ENCODE measurements at places on chromosomes 1 and 21.

GRCh38 chr1:31753707-31754349 lies 10.3 kb downstream of the ADGRB2 start:
- DNase-seq, result peak; percentile 28

- DNase-seq, result no peak
Observed at GRCh38 chr1:38718031-38718430, 141.5 kb downstream of the RRAGC start.

- no peak for DNase-seq
Observed at GRCh38 chr1:243287652-243288051, 31.8 kb downstream of the SDCCAG8 start.

DNA sequence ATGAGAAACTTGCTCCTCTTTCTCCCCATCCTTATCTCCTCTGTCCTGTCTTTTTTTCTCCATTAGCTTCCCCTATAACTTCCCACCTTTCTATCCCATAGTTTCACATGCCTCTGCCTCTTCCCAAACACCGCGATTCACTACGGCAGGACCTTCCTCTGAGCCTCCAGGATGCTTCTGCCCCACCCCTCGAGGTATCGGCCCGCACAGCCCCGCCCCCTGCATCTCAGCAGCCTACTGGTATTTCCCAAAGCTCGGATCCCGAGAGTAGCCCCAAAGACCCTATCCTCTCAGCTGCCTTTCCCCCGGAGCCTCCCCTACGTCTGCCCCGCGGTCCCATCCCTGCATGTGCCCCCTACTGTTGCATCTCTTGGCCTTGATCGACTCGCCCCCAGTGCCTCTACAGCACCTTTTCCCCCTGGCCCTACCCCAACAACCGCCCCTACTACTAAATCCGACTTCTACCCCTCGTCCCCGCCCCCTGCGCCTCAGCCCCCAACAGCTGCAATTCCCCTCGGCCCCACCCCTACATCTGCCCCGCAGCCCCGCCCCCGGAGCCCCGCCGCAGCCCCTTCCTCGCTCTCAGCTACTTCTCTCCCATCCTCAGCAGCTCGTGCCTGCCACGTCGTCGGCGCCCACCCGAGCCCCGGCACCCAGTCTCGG lies 512 bp downstream of the PIAS3 start:
- DNase-seq, result peak; percentile 25

GRCh38 chr1:69747207-69747606 lies 179.5 kb downstream of the LRRC7 start:
- DNase-seq, result no peak

DNA sequence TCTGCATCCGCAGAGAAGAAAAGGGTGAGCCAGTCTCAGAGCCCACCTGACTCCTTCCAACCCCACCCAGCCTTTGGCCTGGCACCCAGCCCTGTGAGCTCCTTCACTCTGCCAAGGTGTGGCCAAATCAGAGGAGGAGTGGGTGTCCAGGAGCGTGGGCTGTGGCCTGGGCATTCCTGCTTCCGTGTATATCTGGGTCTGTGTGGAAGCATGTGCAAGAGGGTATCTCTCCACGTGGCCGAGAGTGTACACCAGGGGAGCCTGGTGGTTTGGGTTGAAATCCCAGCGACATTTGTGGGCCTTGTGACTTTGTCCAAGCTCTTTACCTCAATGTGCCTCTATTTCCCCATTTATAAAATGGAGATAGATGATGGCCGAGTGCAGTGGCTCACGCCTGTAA lies 29.8 kb downstream of the CDCP2 start:
- DNase-seq, result no peak

DNA sequence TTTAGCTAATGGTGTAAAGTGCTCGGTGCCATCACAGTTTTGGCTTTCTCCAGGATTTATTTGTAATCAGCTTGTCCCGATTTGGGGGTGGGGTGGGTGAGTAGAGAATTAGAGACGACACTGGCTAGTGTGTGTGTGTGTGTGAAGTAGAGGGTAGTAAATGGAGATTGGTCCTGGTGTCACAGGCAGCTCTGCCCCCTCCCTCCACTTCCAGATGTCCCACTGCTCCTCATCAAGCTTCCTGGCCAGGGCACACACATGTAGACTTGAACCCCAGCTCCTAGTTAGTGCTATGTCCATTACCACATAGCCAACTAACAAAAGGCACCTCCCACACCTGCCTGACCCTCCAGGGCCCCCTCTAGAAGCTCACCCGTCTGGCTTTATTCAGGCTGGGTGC lies 3.2 kb downstream of the TRNP1 start:
- no peak for DNase-seq

DNA sequence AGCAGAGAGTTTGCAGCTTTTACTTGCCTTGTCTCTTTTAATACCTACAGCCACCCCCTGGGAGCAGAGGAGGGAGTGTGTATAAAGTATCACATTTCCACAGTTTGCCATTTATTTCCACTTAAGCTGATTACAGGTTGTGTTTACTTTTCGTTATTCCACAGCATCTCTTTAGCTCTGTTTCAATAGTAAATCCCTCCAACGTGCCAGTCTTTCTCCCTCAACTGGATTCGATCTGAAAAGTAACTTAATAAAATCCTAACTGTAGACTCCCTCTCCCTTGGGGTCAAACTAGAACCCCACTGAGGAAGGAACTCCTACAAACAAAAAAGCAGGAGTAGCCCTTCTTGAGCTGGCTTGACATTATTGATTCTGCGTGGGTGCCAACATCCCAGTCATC lies 3.1 kb upstream of the FCGR2A start:
- no peak for DNase-seq

DNA sequence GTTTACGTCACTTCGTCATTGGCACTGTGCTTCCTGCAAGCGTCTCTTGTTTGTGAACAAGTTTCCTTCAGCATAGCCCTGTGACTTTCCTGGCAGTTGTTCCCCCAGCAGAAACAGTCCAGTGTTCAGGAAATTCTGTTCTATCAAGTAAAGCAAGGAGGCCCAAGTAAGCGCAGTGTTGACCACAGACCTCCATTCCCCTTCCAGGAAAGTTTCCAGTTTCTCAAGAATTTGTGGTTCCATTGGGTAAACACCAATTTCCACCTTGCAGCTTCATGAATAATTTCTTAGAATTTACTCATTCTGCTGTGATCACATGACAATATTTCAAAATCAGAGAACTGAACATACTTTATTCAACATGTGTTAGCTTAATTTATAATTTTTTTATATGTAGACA lies 88.5 kb upstream of the ETV3 start:
- DNase-seq, result no peak

DNA sequence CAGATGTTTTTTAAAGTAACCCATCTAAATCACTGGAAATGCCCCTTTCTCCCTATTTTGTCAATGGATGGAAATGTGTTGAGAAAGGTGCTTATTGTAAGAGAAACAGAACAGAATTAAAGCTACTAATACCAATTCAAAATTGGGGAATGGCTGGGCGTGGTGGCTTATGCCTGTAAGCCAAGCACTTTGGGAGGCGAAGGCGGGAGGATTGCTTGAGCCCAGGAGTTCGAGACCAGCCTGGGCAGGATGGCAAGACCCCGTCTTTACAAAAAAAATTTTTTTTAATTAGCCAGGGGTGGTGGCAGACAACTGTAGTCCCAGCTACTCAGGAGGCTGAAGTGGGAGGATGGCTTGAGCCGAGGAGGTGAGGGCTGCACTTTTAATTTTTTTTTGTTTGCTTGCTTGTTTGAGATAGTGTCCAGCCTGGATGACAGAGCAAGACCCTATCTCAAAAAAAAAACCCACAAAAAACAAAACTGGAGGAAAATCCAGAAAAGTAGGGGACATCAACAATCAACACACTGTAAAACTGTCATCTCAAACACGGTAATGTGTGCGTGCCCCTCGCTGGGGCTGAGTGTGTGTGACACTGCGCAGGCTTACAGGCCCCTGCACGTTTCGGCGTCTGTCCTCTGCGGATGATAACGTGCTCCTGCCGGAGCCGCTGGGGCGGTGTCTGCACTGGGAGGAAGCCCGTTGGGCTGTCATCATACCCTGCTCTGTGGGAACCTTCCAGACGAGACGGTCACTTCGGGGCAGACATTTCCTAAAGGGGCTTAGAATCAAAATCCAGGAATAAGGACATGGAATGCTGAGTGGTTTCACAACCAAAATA lies 11.6 kb upstream of the POFUT2 start:
- DNase-seq, result no peak

- no peak for DNase-seq
Observed at GRCh38 chr21:39918558-39918957, 51.3 kb downstream of the PCP4 start.

DNA sequence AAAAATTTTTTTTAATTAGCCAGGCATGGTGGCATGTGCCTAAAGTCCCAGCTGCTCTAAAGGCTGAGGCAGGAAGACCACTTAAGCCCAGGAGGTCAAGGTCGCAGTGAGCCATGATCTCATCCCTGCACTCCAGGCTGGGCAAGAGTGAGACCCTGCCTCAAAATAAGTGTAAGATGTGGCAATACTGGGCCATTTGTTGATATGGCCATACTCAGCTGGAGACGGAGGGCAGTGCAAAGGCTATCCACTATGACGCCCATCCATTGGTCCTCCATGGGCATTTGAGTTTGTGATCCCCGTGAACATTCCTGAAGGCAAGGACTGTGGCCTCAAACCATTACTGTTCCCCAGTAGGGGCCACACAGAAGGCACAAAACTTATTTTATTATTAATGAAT lies 1.5 kb downstream of the CASP9 start:
- no peak for DNase-seq

DNA sequence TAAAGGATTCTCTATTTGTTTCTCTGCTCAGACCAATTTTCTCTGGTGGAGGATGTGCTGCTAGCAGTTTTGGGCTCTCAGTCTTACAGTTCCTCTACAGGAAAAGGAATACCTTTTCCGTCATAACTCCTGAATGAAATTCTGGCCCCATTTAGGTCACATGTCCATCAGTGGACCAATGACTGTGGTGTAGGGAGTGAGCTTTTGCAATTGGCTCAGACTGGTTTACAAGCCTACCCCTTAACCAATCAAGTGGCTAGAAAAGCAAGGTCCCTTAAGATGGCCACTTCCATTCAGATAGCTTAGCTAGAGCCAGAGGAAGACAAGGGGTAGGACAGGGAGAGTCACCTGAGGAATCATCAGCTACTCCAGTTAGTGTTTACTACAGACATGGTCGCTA lies 16.4 kb upstream of the ZNF281 start:
- DNase-seq, result no peak

DNA sequence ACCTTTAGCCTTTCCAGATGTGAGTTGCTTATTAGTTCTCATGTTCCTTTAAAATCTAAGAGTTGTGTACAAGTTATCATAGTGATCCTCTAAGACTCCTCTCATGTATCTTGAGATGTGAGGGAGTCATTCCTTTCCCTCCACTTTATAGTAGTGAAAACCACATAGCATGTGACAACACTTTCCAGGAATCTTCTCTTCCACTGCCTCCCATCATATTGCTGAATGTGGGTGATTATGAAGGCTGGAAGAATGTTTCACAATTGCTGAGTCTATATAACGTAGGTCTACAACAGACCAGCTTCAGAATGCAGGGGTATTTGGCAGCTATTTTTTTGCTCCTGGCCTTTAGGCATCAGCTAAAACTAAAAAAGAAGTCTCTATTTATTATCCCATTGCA lies 44.7 kb upstream of the LRRC7 start:
- DNase-seq, result no peak

DNA sequence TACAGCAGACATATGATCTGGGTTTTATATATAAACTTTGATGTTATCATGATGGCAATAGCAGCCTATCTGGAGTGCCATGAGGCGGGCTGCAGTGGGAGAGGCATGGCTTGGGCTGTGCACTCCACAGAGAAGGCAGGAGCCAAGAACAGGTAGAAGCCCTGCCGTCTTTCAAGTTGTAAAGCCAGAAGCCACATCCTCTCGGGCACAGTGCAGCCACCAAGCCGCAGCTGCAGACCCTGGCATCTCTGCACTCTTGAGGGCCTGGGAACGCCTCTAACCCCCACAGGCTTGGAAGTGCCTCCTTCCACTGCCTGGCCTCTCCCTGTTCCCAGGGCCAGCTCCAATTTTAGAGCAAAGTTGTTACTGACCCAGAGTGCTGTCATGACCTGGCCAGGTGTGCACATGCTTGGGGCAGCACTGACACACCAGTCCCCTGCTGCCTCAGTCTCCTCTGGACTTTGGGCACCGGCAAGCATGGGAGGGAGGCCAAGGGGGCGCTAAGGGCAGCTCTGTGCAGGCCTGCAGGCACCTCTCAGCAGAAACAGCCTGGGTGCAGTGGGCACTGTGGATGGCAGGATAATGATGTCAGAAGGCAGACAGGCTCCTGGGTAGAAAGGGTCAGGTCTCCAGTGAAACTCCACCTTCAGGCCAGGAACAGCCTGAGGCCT lies 1619.8 kb upstream of the PRMT6 start:
- no peak for DNase-seq

DNA sequence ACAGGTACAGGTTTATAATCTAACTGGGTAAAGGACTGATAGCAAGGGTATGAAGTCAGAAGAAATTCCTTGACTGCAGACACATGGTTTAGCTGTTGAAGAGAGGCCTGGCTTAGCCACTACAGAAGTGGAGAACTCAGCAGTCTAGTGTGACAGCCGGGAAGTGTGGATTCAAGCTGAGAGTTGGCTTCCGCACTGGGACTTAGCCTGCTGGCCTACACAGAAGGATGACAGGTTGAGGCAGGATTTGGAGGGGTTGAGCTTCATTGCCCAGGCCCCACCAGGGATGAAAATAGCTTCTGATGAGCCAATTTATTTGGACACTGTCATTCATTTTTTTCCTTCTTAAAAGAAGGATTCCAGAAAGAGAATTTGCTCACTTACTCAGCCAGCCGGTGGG lies 284.4 kb downstream of the PCP4 start:
- DNase-seq, result no peak

DNA sequence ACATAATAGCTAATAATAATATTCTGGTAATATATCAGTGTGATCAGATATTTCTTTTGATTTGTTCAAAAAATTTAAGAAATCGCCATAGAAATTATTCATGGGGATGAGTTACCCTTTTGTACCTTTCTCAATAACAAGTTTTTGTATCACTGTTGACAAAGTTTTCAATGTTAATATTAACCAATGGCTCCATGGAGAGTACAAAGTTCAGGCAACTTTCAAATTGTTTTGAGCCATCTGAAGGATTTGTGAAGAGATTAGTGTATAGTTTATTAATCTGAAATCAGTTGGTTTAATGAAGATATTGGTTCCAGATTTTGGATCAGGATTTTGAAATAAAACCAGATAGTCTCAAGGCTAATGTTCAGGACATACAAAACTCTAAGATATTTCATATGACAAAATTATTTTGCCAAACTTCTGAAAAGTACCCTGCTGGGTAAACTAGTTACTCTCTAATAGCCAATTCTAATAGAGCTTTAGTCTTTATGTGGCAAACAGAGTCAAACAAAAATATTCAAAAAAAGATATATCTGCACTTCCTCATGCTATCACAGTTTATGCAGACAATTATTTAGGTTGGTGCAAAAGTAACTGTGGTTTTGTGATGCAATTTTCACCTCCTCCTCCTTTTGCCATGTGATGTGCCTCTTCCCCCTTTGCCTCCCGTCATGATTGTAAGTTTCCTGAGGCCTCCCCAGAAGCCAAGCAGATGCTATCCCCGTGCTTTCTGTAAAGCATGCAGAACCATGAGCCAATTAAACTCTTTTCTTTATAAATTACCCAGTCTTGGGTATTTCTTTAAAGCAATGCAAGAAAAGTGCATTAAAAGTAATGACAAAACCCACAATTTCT lies 1105.0 kb downstream of the PLA2G4A start:
- no peak for DNase-seq

- no peak for DNase-seq
Observed at GRCh38 chr1:47859092-47859743, 138.0 kb downstream of the TRABD2B start.
